ENCODE measurements at places on chromosomes 7 and 10.

DNA sequence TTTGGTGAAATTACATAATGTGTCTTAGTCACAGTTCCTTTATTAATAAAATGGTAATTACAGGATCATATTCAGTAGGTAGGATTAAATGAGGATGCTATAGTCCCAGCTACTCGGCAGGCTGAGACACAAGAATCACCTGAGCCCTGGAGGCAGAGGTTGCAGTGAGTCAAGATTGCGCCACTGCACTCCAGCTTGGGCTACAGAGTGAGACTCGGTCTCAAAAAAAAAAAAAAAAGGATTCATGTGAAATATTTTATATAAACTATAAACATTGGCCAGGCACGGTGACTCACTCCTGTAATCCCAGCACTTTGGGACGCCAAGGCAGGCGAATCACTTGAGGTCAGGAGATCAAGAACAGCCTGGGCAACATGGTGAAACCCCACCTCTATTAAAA, 197.9 kb downstream of the IMMP2L start:
- no peak for DNase-seq

GRCh38 chr10:61812052-61812721, 89.3 kb upstream of the ARID5B start:
- no peak for DNase-seq

GRCh38 chr10:89421018-89421476, 6.7 kb downstream of the IFIT5 start:
- no peak for DNase-seq

DNA sequence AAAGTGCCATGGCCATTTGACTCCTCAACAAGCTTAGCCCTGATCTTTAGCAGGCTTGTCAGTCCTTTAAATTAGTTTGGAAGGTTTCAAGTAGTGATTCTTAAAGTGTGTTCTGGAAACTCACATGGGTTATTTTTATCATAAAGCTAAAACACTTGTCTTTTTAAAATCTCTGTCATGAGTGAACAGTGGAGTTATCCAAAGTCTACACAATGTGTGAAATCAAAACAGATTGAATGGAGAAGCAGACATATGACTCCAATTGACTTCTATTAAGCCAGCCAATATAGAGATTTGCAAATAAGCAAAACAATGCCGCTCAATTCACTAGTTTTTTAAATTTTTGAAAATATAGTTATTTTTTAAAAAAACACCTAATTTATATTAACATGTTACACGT, 53.3 kb upstream of the SORCS3 start:
- no peak for DNase-seq

DNA sequence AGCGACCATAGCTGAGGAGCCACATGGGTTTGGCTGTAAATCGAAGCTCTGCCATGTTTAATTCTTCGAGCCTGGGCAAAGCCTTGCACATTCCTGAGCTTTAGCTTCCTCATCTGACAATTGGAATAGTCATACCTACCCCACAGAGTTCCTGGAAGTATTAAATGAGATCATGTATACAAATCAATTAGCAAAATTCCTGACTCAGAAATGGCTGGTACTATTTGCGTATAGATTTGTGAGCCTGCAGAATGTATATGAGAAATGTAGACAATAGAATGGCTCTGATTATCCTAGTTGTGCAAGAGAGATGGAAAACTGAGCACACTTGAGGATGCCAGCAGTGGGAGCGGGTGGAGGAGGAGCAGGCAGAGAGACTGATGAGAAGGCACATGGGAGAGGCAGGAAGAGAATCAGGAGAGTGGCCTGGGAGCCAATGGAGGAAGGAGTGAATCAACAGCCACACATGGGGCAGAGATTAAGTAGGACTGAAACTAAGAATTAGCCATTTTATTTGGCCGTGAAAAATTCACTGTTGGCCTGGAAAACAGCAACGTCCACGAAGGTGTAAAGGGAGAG, 128.0 kb upstream of the C1GALT1 start:
- no peak for DNase-seq

DNA sequence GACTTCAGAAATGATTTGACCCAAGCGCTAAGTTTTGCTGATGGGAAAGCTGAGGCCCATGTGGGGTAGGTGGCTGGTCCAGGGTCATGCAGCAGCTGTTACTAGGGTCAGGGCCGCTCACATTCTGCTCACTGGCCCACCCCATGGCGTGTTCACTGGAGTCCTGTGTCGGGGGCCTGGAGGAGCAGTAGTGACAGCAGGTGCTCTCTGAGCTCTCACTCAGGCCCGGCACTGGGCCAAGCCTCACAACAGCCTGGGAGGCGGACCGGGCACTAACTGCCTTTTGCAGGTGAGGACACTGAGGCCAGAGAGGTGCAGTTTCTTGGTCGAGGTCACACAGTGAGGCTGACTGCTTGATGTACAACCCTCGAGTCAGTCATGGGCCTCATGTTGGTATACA, 82.7 kb downstream of the GLRX3 start:
- no peak for DNase-seq

GRCh38 chr10:43177595-43177994, 39.4 kb downstream of the CSGALNACT2 start:
- DNase-seq, result no peak

GRCh38 chr10:113555245-113555644, 2.4 kb downstream of the HABP2 start:
- no peak for DNase-seq

- DNase-seq, result no peak
Measured at GRCh38 chr7:131967216-131967730, 410.8 kb upstream of the PODXL start.

DNA sequence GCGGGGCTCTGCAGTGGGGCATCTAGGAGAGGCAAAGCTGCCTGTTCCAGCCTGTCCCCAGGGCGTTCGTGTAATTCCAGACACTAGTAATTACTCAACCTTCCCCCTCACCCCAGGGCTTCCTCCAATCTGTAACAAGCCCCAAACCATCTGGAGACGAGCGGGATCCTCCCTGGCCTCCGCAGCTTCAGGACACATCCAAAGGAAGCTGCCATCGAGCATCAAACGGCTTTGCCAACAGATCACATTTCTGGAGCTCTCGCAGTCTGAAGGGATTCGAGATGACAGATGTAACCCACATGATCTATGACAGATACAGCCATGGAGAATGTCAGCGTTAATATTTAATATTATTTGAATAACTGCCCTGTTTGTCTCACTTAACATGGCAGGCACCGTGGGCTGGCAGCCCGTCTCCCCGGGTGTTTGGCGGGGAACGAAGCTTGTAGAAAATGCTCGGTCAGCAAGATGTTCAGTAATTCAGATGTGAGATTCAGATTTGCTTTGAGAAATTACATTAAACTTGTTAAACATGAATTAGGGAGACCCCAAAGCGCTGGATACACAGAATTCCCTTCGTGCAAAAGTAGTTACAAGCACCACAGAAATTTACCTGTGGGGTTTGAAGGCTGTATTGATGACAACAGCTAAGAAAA, 108.5 kb upstream of the C7orf33 start:
- no peak for DNase-seq

- DNase-seq, result no peak
Measured at GRCh38 chr10:13165177-13165576, 3.8 kb downstream of the MCM10 start.

- no peak for DNase-seq
Measured at GRCh38 chr10:62037166-62037831, 135.8 kb downstream of the ARID5B start.

GRCh38 chr7:29278337-29279069, 83.9 kb downstream of the CHN2 start:
- DNase-seq, result no peak

- no peak for DNase-seq
Measured at GRCh38 chr10:103168438-103168837, 24.6 kb downstream of the NT5C2 start.

DNA sequence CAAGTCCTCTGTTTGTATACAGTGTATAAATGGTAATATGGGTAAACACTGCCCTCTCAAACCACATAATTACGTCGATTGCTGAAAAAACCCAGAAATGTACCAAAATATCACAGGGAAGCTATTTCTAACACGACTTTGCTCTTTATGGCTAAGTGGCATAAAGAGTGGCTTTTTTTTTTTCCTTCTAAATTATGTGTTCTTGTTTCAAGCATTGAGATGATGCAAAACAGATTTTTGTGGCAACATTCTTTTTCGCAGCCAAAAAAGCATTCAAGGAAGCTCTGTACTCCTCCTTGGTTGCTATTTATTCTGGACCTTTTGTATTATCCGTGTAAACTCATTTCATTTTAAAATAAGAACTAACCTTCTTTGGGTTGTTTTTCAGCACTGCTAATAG, 138.9 kb downstream of the VTI1A start:
- DNase-seq, result no peak

DNA sequence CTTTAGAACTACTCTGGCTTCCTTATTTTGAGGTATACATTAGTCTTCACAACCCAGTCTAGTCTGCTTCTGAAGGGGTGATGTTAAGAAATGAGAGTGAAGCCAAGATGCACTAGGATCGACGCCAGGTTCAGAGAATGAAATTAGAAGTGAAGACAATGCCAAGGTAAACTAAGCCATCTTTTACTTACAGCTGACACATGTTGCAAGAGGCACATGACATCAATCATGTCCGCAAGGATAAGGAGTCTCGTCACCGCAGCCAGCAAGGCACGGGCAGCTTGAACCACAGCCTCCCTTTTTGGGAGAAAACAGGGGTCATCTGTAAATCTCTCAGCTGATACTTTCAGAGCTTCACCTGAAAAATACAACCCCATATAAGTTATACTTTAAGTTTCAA, 156.7 kb downstream of the CTNNA3 start:
- DNase-seq, result no peak

GRCh38 chr10:132113206-132113605, 47.5 kb downstream of the JAKMIP3 start:
- DNase-seq, result no peak

DNA sequence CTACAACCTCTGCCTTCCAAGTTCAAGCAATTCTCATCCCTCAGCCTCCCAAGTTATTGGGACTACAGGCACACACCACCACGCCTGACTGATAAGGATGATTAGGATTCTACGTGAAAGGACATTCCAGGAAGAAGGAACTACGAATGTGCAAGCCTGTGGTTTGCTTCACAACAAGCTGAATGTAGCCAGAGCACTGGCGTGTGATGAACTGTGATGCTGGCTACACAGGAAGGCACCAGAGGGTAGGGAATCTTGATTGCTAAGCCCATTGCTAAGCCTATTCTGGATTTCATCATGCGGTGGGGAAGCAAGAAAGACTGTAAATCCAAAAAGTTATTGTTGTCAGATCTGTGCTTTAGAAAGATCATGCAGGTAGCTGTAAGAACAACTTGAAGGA, 72.3 kb upstream of the SRRM3 start:
- DNase-seq, result no peak

- DNase-seq, result no peak
Measured at GRCh38 chr10:24503461-24504320, 220.0 kb downstream of the ARHGAP21 start.

DNA sequence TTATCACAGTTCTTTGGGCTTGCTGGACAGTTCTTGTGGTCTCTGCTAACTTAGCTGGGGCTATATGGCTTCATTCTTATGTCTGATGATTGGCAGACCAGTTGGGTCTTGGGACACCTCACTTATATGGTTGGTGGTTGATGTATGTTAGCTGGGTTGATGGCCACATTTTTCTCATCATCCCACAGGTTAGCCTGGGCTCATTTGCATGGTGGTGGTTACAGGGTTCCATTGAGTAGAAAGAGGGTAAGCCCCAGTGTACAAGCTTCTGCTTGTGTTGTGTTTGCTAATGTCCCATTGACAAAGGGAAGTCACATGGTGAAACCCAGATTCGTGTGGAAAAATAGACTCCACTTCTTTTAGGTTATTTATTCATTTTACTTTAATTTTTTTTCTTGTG, 40.6 kb downstream of the TMEM60 start:
- no peak for DNase-seq

DNA sequence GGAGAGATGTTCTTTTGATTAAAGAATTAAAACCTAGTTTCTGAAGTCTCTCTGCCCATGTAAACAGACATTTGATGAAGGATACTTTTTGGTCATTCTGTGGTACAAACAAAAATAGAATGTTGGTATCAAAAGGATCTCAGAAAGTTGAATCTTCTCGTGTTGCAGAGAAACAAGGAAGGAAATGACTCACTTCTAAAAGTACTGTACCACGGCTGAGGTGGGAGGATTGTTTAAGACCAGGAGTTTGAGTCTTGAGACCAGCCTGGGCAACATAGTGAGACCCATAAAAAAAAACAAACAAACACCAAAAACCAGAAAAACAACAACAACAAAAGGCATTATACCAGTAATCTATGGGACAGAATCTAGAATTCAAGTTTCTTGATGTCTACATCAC, 69.7 kb downstream of the PRSS58 start:
- no peak for DNase-seq

DNA sequence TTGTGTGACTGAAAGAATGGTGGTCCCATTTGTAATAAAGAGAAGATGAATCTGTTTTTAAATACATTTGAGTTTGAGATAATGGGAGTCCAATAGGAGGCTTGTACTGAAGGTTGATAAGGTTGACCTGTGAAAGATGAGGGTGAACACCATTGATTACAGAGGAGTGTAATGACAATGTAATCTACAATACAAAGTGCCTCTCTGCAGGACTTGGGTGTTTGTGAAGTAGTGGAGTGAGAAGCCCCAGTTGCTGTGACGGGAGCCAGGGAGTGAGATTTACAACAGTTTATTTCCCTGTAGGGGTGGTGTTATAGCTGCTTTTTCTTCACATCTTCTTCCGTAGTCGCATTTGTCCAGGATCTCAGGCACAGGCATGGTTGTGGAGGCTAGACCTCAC, 189.9 kb downstream of the EXOC4 start:
- DNase-seq, result no peak
